GM04503 (cell line): ENCODE measurements at places on chromosomes 4 and X.

- no peak for DNase-seq
Measured at GRCh38 chrX:30895370-30895769, 6.3 kb upstream of the TAB3 start.

- DNase-seq: no peak
Measured at GRCh38 chrX:24260842-24261550, 52.9 kb downstream of the SUPT20HL2 start.

DNA sequence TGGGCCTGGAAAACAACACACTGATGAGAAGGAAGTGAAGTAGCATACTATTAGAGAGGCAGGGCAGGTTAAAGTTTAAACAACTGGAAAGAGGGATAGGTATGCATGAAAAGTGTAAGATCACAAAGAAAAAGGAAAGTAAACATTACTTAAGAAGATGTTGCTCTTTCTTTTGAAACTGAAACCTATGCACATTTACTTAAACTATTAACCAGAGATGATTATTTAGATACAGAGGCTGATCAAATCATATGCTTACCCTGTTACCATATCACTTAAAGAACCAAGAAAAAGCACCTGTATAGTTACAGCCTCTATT, 37.8 kb downstream of the NAP1L5 start:
- DNase-seq: no peak

- no peak for DNase-seq
Measured at GRCh38 chr4:71300964-71301363, 37.9 kb upstream of the SLC4A4 start.

DNA sequence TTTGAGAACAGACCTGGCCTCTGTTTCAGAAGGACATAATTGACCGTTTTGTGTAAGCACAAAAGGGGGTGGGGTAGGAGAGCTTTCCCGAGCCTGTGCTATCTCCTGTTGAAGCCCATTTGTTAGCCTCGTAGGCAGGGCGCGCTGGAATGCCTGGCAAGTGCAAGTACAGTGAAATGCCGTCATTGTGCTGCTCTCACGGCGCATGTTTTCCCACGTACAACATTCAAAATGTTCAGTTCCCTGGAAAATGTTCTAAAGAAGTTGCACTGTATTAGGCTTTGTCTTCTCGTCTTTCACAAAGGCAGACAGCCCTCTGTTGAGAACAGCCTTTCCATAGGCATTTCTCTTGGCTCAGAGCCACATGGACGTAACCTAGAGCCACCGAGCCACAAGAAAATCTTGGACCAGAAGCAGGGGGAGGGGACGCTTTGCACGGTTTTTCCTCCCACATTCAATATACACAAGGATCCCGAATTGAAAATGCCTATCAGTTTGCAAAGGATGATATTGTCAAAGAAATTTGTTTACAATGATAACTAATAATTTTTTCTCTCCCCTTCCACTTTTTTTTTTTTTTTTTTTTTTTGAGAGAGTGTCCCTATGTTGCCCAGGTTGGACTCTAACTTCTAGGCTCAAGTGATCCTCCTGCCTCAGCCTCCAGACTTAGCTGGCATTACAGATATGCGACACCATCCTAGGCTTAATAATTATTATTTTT, 54.6 kb upstream of the RAPGEF2 start:
- DNase-seq: no peak

GRCh38 chrX:12210196-12210815, 72.0 kb downstream of the FRMPD4 start:
- peak; percentile 24 for DNase-seq

GRCh38 chr4:170776983-170777382, 687.2 kb upstream of the AADAT start:
- no peak for DNase-seq

GRCh38 chrX:100946299-100946927, 17.7 kb upstream of the XKRX start:
- DNase-seq: no peak

- DNase-seq: no peak
Measured at GRCh38 chr4:77992581-77992980, 64.5 kb upstream of the FRAS1 start.

- peak; percentile 34 for DNase-seq
Measured at GRCh38 chrX:74458736-74459135, 37.4 kb downstream of the SLC16A2 start.

- no peak for DNase-seq
Measured at GRCh38 chrX:132909643-132910042, 48.8 kb downstream of the HS6ST2 start.

DNA sequence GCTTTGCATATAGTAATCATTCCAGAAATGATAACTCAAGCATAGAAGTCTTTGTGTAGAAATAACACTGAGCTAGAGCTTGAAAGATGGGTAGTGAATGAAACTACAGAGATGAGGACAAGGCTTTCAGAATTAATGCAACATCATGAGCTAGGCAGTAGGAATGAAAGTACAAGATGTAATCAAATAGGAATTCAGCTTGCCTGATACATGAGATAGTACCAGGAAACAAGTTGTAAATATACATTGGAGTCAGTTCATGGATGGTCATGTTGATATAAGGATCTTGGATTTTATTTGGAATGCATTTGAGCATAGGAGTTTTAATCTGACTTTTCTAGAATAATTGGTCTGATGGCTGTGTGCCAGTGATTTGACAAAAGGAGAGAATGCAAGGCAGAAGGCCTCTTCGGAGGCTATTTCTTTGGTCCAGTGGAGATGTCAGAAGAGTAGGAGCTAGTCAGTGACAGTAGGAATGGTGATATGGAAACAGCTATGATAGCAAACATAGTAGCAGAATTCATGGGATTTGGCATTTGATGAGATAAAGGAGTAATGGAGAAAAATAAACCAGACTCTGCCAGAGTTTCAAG, 206.4 kb upstream of the PACRGL start:
- peak; percentile 39 for DNase-seq

DNA sequence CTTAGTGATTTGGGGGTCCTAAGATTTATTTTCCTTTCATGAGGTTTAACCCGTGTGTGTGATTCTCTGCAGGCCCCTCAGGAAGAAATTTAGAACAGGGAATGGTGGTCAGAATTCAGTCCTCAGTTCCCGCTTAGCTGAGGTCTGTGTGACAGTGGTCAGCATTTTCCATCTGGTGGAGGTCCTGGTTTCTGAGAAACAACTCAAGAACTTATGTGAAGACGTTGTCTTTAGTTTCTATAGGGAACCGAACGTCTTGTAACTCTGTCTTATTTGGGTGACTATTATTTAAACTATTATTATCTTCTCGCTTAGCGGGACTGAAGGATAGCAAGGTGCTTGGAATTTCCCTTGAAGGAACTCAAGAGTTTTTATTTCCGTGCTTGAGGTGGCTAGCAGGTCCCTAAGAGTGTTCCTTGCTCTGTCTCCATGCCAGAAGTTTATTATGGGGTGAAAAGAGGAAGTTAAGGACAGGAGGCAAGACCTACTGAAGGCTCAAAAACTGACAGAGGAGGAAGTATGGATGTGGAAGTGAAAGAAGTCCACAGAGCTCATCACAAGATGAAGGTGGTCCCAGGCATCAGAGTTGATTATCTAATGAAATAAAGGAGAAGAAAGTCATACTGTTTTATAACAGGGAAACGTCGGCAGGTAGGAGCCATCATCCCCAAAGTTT, 9.4 kb downstream of the MGST2 start:
- no peak for DNase-seq

DNA sequence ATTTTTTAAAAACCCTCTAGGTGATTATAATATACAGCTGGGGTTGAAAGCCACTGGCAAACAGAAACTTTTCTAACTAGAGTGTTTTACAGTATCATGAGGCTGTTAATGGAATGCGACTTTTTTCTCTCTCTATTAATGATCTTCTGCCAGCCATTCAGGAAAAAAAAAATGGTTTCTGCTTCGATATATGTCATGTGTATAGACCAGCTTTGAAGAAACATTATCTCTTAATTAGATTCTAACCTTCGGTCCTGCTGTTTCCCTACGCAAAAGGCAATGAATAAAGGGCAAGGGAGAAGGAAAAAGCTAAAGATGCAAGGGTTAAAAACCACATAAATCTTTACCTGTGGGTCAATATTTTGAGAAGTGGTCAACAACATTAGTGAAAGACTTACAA, 1662.1 kb upstream of the TENM3 start:
- no peak for DNase-seq

GRCh38 chrX:153724252-153725038, at the start of the genes ABCD1 and BCAP31:
TSS of gene ABCD1 (plus strand) at chrX:153724856. CDS start at chrX:153725267, 411 bp downstream.
TSS of gene BCAP31 (minus strand) at chrX:153724387. CDS start at chrX:153723244, 1,143 bp downstream.
- peak; percentile 34 for DNase-seq

GRCh38 chrX:45424326-45424725, 223.7 kb upstream of the DIPK2B start:
- peak; percentile 47 for DNase-seq

DNA sequence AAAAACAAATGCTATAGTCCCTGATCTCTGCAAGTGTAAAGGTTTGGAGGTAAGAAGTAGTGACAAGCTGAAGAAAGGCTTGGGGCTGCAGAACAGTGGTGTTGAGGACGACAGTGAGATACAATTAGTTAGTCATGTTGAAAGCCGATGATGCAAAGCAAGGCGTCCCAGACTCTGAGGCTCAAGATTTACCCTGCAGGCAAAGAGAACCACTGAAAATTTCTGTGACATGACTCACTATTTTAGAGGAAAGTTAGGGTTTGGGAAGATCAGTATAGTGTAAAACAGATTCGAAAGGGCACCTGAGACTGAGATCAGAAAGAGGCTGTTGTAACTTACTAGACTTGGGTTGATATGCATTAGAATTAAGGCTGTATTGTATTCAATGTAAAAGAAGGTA, 281.3 kb upstream of the FTHL17 start:
- DNase-seq: peak; percentile 31

DNA sequence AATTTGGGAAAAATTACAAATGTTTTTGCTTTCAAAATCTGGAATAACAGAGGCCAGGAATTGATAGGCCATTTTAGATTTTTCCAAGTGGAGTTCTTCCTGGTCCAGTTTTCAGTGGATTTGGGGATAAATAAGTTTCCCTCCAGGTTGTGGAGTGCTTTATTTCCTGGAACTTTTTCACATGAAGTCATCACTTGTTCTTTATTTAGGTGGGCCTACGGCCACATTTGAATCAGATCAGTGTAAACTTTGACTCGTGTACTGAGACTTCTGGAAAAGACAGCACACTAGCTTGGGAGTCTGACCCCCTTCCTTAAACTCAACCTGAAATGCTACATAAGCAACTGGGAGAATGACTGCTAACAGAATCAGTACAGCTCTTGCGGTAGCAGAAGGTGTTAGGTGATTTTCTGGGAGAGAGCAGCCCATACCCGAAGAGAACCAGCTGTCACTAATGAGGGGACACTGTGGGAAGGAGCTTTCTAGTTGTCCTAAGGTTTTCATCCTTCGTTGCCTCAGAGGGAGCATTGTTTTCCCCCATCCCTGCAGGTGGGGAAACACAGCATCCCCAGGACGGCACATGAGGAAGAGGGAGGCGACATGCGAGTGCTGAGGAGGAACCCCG, 235.2 kb upstream of the FAT1 start:
- DNase-seq: no peak

- DNase-seq: no peak
Measured at GRCh38 chr4:92362028-92362427, 58.3 kb downstream of the GRID2 start.

DNA sequence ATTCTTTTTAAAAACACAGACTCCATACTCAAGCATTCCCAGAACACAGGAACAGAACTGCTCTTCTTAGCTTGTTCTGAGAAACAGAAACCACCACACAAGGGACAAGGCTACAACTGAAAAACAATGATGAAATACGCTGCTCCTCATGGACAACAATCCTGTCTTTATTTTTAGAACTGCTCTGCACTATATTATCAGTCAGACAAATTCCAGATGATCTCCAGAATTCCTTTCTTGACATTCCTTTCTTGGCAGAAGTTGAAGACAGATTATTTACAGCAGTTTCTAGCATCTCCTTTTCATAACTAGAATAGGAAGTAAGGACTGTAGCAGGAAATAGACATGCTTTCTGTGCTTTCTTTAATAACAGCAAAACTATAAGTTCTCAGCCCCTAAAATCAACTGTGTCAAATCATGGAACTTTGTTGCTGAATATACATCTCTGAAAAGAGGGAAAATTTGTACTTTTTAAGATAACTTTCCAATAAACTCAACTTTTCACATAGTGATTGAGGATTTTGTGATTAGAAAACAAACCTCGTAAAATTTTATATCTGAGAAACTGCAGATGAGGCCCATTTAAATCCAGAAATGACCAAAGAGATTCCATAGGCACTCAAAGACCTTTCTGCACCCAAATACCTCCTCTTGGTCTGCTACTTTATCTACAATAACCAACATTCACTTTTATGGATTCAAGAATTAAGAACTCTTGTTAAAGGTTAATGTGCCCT, 35.9 kb downstream of the ANTXR2 start:
- DNase-seq: peak; percentile 76

DNA sequence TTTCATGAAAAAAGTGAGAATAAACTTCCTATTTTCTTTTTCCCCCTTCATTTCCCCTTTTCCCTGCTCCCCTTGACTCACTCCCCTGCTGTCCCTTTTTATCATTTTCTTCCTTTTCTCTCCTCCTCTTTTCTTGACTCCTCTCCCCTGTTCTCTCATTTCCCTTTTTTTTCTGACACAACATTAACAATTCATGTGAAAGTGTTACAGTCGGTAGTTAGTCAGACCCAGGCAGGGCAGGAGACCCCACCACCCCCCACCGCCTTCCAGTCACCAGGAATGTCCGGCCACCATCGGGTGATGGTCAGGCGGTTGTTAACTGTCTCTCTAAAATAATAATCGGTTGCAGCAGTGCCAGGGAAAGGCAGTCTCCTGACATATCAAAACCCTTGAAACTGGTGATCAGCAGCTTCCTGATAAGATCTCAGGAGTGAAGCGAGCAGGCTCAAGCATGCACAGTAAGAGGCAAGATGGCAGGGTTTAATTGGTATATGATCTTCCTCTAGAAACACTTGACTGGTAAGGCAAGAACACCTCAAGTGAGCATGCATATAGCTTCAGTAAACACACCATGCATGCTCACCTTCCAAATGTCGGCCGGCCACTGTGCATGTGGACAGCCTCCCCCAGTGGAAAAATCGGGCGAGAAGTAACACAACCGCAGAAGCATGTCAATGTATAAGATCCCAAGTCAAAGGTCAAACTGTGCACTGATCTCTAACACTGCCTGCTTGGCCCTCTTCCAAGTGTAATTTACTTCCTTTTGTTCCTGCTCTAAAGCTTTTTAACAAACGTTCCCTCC, 191.4 kb downstream of the NDST4 start:
- no peak for DNase-seq

DNA sequence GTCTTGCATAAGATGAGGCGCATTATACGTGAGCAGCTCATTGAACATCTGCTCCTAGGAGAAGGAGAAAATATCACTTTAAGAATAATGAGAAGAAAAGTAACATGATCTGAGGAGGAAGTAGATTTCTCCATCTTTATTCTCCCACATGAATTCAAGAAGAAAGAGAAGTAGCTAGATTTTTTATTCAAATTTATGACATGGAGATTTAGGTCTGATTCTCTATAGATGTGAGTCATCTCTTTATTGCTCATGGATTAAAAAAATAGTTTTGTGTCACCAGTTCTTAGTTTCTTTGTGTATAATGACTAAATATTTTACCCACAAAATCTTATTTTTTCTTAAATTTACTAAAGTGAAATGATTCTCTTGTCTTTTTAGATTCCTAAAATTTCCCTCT, 40.4 kb downstream of the HPGDS start:
- no peak for DNase-seq

- no peak for DNase-seq
Measured at GRCh38 chrX:44305921-44306320, 37.6 kb downstream of the EFHC2 start.

GRCh38 chrX:2933125-2933900, 4.2 kb upstream of the ARSD start:
- no peak for DNase-seq

GRCh38 chrX:63514569-63515080, 163.5 kb upstream of the SPIN4 start:
- DNase-seq: peak; percentile 2
